ENCODE measurements at places on chromosomes 4 and X. TPM values are rescaled to one million over a fixed set of nuclear protein-coding genes. Genes with fewer than 3 reads are reported as not detected.

The C4orf51 gene
- not detected for total RNA-seq

DNA sequence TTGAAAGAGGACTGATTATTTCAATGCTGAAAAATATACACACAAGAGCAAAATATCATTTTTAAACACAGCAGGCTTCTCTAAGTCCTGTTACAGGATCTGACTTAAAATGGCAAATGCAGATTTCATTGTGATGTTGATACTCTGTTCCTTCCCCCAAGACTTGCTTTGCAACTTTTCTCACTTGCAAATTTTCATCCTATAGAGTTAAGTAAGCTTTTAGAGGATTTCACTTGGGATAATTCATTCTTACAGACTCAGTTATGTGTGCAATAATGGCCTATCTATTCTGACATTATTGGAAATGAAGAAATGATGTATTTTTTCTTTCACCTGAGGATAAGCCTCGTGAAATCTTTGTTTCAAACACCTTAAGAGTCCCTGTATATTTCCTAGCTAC is 2403.2 kb downstream of the ARAP2 start:
- no peaks in the 10 kb centered on the region for H3K4me1 ChIP-seq
- no peaks in the 10 kb centered on the region for H3K36me3 ChIP-seq
- no peak overlapping the region for H3K4me3 ChIP-seq
- H3K27me3 ChIP-seq: no peaks in the 10 kb centered on the region
- H3K27ac ChIP-seq: no peak overlapping the region

GRCh38 chr4:87165892-87166291 is 54.5 kb downstream of the KLHL8 start:
- no peak overlapping the region for H3K4me3 ChIP-seq
- no peaks in the 10 kb centered on the region for H3K4me1 ChIP-seq
- no peaks in the 10 kb centered on the region for H3K36me3 ChIP-seq
- H3K27me3 ChIP-seq: no peaks in the 10 kb centered on the region
- H3K27ac ChIP-seq: no peak overlapping the region

The EPGN gene
- total RNA-seq: 4.5 TPM

DNA sequence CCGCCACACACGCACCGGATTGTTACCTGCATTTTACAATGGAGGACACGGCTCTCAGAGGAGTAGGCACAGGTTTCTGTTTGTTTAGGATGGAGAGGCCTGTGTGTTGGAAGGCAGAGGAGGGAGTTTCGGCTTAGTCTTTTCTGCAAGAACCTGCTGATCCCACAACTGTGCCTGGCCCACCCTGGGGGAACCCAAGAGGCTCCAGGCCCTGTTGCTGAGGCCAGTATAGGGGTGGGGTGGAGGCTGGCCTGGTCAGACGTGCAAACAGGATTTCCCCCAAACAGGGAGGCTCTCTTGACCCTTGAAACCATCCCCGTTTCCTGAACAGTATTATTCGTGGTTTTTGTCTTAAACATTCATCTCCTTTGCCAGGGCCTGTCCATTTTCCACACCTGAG is 772 bp upstream of the SLC49A3 start:
- H3K27me3 ChIP-seq: no peaks in the 10 kb centered on the region
- no peak overlapping the region for H3K27ac ChIP-seq
- H3K4me1 ChIP-seq: peaks cover 19% of the 10 kb centered on the region
- H3K36me3 ChIP-seq: no peaks in the 10 kb centered on the region
- DNase-seq: no peak

DNA sequence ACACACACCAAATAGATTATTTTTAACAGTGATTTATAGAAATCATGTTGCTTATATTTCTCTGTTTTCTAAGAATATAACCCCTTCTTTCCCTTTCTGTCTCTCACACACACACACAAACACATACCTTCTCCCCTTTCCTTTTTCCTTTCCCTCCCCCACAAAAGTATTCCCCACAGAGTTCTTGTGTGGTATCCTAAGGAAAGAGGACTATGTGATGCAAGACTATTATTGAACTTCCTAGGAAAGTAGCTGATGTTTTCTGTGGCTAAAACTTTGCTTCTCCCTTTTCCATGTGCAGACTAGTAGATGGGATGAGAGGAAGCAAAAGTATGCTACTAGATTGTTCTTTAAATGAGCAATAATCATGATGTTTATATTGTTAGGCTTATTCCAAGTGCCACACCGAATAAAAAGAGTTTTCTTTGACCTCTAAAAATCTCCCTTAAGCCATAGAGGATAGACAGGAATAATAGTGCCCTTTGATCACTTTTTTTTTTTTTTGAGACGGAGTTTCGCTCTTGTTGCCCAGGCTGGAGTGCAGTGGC is 38.7 kb downstream of the CPEB2 start:
- no peaks in the 10 kb centered on the region for H3K27me3 ChIP-seq
- peaks cover 8% of the 10 kb centered on the region for H3K4me1 ChIP-seq
- no peak for DNase-seq
- H3K4me3 ChIP-seq: no peak overlapping the region
- no peak overlapping the region for H3K27ac ChIP-seq

The BRS3 gene
- not detected for total RNA-seq

- peak overlapping the region; percentile 86 for H3K27ac ChIP-seq
- H3K4me3 ChIP-seq: peak overlapping the region; percentile 35
- H3K4me1 ChIP-seq: peaks cover 43% of the 10 kb centered on the region
- no peak for DNase-seq
Observed at GRCh38 chrX:112818114-112819007, 22.3 kb downstream of the AMOT start.

The CNGA1 gene
- total RNA-seq: 1.4 TPM

- DNase-seq: no peak
- no peaks in the 10 kb centered on the region for H3K36me3 ChIP-seq
- no peaks in the 10 kb centered on the region for H3K27me3 ChIP-seq
Observed at GRCh38 chr4:188822698-188823097, 683.5 kb downstream of the TRIML1 start.

DNA sequence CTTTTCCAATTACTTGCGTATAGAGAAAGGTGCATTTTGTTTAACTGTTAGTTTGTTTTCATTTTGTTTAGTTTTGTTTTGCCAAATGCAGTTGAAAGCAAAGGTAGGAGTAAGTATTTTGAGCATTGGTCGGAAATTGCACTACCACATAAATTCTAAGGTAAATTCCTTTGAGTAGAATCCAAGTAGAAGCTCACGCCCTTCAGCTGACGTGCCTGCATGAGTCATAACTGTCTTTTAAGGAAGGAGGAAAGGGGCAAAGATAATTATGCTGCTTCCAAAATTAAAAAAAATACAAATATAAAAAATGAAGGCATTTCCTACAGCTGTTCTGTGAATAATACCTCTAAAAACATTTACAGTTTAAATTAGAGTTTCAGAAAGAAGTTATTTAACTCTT is 110.2 kb upstream of the MYOZ2 start:
- H3K27ac ChIP-seq: peak overlapping the region; percentile 97
- H3K4me3 ChIP-seq: peak overlapping the region; percentile 53
- peaks cover 20% of the 10 kb centered on the region for H3K4me1 ChIP-seq
- no peaks in the 10 kb centered on the region for H3K27me3 ChIP-seq
- H3K36me3 ChIP-seq: no peaks in the 10 kb centered on the region
- peak; percentile 71 for DNase-seq

The MID1 gene
- total RNA-seq: 57.0 TPM

The CYLC1 gene
- total RNA-seq: not detected

DNA sequence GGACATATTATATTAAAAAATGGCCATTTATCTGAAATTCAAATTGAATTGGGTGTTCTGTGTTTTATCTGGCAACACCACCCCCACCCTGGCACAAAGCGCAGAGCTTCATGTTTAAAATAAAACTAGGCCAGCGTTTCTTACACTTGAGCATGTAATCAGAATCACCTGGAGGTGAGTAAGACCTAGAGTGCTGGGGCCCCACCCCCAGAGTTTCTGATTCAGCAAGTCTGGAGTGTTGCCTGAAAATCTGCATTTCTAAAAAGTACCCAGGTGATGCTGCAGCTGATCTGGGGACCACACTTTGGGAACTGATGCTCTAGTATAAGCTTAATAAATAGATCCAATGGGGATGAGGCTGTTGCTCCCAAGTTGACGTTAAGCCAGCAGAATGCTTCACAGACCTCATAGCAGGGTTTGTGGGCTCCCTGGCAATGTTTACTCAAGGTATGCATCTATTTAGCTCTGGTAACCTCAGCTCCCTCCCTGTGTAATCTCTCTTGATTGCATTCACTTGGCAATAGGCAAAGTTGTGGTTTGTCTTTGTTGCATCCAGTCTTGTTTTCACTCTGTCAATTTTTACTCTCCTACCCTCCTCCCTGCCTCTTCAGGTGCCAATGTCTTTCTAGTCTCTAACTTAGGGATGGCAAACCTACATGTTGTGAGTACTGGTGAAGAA is 99.8 kb upstream of the TEX13D start:
- no peaks in the 10 kb centered on the region for H3K36me3 ChIP-seq
- H3K4me3 ChIP-seq: no peak overlapping the region
- no peaks in the 10 kb centered on the region for H3K4me1 ChIP-seq
- no peak for DNase-seq

DNA sequence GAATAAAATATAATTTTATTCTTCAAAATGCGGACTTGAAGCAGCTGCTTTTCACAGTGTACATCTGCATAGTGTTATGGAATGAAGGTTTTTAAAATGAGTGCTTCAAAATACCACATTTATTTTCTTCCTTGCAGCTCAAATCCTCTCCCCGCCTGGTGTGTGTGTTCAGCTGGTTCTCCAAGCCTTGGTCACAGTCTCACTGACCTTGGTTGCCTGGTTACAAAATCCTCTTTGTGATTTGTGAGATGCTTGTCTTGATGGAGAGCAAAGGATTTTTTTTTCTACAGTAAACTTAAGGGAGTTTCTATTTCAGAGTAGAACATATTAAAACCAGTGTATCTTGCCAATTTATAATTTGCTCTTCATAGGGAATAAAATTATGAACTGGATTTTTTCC is 139.2 kb downstream of the PCDH18 start:
- DNase-seq: no peak
- H3K36me3 ChIP-seq: no peaks in the 10 kb centered on the region
- H3K27me3 ChIP-seq: no peaks in the 10 kb centered on the region
- no peak overlapping the region for H3K4me3 ChIP-seq
- no peaks in the 10 kb centered on the region for H3K4me1 ChIP-seq

- DNase-seq: no peak
- no peak overlapping the region for H3K4me3 ChIP-seq
Observed at GRCh38 chrX:115639334-115639880, 78.4 kb downstream of the PLS3 start.

DNA sequence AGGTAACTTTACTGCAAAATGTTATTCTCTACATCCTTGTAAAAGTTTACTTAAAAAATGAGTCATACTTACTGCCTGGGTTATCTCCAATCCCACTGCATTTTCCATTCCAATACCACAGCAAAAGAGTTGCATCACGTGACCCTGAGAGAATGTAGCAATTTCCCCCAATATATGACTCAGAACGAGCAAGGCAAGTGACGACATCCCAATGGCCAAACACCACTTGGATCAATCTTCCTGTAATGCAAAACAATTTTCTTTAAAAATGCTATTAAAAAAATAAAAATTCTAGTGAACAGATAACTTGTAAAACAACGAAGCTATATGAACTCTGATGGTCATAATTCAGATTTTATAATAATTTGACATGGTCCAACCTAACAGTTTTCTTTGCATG is 224.3 kb downstream of the DCLK2 start:
- DNase-seq: peak; percentile 27
- H3K27me3 ChIP-seq: no peaks in the 10 kb centered on the region
- no peak overlapping the region for H3K4me3 ChIP-seq
- no peaks in the 10 kb centered on the region for H3K36me3 ChIP-seq
- H3K27ac ChIP-seq: no peak overlapping the region

DNA sequence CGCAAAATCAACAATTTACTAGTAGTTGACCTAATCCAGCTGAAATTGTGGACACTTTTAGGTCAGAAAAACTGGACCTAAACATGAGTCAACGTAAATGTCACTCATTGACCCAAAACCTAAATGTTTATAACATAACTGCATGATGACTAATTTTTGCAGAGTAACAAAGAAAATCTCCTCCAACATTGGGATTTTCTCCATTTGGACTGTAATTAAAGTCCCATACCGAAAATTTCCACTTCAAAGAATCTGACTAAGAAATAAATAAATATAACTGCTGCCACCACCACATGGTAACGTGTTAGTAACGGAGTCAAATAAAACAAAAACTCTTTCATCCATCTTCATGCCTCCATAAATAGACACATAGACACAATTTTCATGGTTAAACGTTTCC is 1.9 kb downstream of the ADGRA3 start:
- peak overlapping the region; percentile 62 for H3K27ac ChIP-seq
- no peaks in the 10 kb centered on the region for H3K36me3 ChIP-seq
- peaks cover 22% of the 10 kb centered on the region for H3K4me1 ChIP-seq
- no peaks in the 10 kb centered on the region for H3K27me3 ChIP-seq
- H3K4me3 ChIP-seq: peak overlapping the region; percentile 63
- no peak for DNase-seq

The KLF8 gene
- 93.2 TPM for total RNA-seq

- H3K27me3 ChIP-seq: no peaks in the 10 kb centered on the region
- no peaks in the 10 kb centered on the region for H3K36me3 ChIP-seq
- no peaks in the 10 kb centered on the region for H3K4me1 ChIP-seq
- no peak for DNase-seq
Observed at GRCh38 chr4:25666031-25666630, 10.5 kb downstream of the SLC34A2 start.

The TDO2 gene
- total RNA-seq: 0.83 TPM

The SLC2A9 gene
- 0.28 TPM for total RNA-seq

The TLR2 gene
- 1.1 TPM for total RNA-seq

- H3K27ac ChIP-seq: no peak overlapping the region
- DNase-seq: no peak
- no peaks in the 10 kb centered on the region for H3K36me3 ChIP-seq
- H3K27me3 ChIP-seq: no peaks in the 10 kb centered on the region
- no peaks in the 10 kb centered on the region for H3K4me1 ChIP-seq
Observed at GRCh38 chrX:55450259-55450658, 1.7 kb upstream of the MAGEH1 start.

GRCh38 chrX:64184396-64184795 is 21.1 kb downstream of the AMER1 start:
- H3K27ac ChIP-seq: no peak overlapping the region
- H3K4me1 ChIP-seq: no peaks in the 10 kb centered on the region
- H3K36me3 ChIP-seq: no peaks in the 10 kb centered on the region
- H3K4me3 ChIP-seq: no peak overlapping the region

The PORCN gene
- 14.1 TPM for total RNA-seq

DNA sequence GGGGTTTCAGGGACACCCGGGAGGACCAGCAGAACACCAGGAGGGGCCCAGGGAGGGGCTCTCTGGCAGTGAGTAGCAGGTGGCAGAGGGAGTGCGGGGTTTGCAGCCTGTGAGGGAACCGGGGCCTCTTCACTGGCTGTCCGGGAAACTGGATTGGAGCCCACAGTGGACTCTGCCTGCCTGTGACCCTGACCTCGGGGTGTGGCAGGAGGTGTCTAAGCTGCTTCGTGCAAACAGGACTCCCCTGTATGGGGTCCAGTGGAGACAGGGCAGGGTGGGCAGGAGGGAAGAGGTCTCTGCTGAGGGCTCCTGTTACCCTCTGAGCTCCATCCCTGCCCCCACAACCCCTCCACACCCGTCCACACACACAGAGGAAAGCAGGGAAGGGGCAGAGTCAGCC is 50.1 kb downstream of the FAM53A start:
- DNase-seq: no peak
- H3K4me1 ChIP-seq: no peaks in the 10 kb centered on the region
- H3K27me3 ChIP-seq: peaks cover 56% of the 10 kb centered on the region
- no peak overlapping the region for H3K4me3 ChIP-seq

The MGAT4D gene
- not detected for total RNA-seq

- no peak overlapping the region for H3K27ac ChIP-seq
- H3K36me3 ChIP-seq: no peaks in the 10 kb centered on the region
- H3K27me3 ChIP-seq: no peaks in the 10 kb centered on the region
- H3K4me1 ChIP-seq: no peaks in the 10 kb centered on the region
- H3K4me3 ChIP-seq: no peak overlapping the region
- no peak for DNase-seq
Observed at GRCh38 chrX:14616301-14616700, 87.0 kb downstream of the GLRA2 start.
